ENCODE measurements at places on chromosomes 6 and 20. TPM values are rescaled to one million over a fixed set of nuclear protein-coding genes. Genes with fewer than 3 reads are reported as not detected.

CCN6 gene
- total RNA-seq = not detected

PACSIN1 gene
- total RNA-seq = not detected

NT5E gene
- 43.8 TPM for total RNA-seq

PDE7B gene
- total RNA-seq = 7.2 TPM

Data from posterior vena cava (tissue), 2 donors.